RPMI8226 (cell line): ENCODE measurements at places on chromosomes 3 and 15.

GRCh38 chr3:42600958-42601675 lies 631 bp downstream of the NKTR start:
- DNase-seq: peak; percentile 76

- no peak for DNase-seq
Measured at GRCh38 chr15:46151786-46152185, 517.0 kb downstream of the SQOR start.

- DNase-seq: peak; percentile 97
Measured at GRCh38 chr3:50358911-50359759, at the start of gene TMEM115. TSS of gene TMEM115 (minus strand) at chr3:50359521. CDS start at chr3:50359063, 458 bp downstream.

GRCh38 chr15:101115393-101115785 lies 136.5 kb downstream of the CHSY1 start:
- no peak for DNase-seq

- DNase-seq: peak; percentile 72
Measured at GRCh38 chr15:51647128-51647562, 24.6 kb upstream of the DMXL2 start.

DNA sequence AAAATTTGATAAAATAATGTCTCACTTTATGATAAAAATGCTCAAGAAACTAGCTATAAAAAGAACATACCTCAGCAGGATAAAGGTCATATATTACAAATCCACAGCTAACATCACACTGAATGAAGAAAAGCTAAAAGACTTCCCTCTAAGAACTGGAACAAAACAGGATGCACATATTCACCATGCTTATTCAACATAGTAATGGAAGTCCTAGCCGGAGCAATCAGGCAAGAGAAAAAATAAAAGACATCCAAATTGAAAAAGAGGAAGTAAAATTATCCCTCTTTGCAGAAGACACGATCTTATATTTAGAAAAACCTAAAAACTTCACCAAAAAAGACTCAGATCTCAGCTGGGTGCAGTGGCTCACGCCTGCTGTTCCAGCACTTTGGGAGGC lies 34.0 kb downstream of the SENP7 start:
- DNase-seq: no peak

DNA sequence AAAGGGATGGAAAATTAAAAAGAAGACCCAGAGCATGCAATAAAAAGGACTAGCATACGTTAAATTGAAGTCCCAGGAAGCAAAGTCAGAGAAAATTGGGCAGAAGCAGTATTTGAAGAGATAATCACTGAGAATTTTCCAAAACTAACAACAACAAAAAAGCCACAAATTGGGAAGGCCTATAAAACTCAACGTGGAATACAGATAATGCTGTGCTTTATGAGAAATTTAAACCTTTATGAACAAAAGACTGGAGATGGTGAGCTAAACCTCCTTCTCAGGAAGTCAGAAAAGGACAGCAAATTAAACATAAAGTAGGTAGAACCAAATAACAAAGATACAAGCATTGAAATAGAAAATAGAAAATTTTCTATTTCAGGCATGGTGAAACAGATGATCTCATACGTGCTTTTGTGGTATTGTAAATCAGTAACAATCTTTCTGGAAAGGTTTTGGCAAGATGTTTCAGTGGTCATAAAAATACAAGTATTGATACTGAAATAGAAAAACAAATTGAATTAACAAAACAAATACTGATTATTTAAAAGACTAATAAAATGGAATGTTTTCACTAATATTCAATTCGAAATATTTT lies 55.6 kb downstream of the LYSMD4 start:
- no peak for DNase-seq

DNA sequence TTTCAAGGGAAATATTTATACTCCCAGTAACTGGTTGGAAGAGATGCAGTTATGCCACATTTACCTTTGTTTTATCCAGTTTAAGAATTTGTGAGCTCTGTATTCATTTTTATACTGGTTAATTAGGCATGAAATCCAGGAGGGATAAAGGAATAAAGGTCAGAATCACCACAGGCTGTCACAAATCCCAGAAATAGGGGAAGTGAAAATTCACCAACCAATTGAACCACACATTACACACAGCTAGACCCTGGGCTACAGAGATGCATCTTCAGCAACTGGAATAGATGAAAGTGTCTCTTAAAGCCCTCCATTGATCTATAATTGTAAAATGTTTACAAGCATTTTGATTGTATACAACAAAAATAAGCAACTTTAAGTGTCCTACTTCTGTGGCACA lies 18.5 kb downstream of the SERPINI1 start:
- DNase-seq: peak; percentile 17

GRCh38 chr15:32763295-32763694 lies 45.5 kb downstream of the GREM1 start:
- peak; percentile 3 for DNase-seq

DNA sequence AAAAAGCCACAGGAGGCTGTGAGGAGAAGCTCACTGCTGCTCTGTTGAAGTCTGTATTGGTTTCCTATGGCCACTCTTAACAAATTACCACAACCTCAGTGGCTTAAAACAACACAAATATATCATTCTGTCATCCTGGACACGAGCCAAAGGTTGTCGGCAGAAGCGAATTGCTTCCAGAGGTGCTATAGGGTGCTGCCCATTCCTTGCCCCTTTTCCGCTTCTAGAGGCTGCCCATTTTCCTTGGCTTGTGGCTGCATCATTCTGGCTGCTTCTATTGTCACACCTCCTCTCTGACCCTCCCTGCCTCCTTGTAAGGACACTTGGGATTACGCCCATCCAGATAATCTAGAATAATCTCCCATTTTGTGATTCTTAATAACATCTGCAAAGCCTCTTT lies 6.4 kb upstream of the SACM1L start:
- no peak for DNase-seq

DNA sequence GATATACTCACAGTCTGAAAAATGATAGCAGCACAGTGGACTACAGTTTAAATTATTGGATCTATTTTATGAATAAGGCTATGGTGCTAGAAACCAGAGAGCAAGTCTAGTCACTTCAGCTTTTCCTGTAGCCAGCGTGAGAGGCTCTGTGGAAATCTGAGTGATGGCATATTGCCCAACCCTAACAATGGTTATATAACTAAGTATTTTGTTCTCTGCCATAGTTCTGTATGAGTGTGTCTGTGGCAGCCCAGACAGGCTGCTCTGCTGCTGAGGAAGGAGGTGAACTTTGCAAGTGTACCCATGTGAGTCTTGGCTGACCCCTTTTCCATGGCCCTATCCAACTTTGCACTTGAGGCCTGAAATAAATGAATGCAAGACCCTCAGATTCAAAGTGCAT lies 105.7 kb downstream of the LRTM1 start:
- no peak for DNase-seq

- peak; percentile 66 for DNase-seq
Measured at GRCh38 chr3:193788189-193788991, 195.4 kb downstream of the OPA1 start.

- no peak for DNase-seq
Measured at GRCh38 chr3:86792316-86792715, 198.6 kb downstream of the VGLL3 start.

- DNase-seq: peak; percentile 32
Measured at GRCh38 chr3:43288366-43288765, 2.0 kb downstream of the SNRK start.

- no peak for DNase-seq
Measured at GRCh38 chr15:71634820-71635560, 175.4 kb upstream of the NR2E3 start.

- DNase-seq: peak; percentile 36
Measured at GRCh38 chr3:62201438-62202035, 171.8 kb downstream of the FEZF2 start.

DNA sequence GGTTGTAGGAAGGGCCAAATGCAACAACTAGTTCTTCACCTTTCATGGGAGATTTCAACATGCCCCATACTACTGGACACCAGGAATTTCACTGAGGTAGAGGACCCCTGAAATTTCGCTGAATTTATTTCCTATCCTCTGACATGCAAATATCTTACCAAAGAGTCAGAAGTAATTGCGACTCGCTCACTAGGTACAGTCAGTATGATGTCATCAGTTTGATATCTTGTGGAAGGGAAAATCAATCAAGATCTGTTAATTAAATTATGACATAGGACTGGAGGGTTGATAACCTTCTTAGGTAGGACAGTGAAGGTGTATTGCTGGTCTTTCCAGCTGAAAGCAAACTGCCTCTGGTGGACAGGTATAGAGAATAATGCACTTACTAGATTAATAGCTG lies 74.9 kb upstream of the TNIK start:
- DNase-seq: no peak

DNA sequence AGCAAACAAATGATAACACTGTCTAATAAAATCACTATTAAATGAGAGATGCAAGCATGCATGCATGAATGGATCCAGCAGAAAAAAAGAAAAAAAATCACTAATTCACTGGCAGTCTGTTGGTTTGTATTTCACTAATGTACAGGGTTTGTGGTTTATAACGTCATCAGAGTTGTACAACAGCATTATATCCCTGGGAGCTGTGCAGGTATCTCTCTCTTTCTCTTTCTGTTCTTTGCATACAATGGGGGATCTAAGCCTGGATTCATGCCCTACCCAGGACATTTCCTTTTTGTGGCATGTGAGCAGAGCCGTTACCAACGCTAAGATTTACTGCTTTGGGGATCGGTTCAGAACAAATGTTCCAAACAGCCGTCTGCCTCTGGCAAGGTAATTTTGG lies 229.5 kb downstream of the SOX2 start:
- DNase-seq: peak; percentile 16

DNA sequence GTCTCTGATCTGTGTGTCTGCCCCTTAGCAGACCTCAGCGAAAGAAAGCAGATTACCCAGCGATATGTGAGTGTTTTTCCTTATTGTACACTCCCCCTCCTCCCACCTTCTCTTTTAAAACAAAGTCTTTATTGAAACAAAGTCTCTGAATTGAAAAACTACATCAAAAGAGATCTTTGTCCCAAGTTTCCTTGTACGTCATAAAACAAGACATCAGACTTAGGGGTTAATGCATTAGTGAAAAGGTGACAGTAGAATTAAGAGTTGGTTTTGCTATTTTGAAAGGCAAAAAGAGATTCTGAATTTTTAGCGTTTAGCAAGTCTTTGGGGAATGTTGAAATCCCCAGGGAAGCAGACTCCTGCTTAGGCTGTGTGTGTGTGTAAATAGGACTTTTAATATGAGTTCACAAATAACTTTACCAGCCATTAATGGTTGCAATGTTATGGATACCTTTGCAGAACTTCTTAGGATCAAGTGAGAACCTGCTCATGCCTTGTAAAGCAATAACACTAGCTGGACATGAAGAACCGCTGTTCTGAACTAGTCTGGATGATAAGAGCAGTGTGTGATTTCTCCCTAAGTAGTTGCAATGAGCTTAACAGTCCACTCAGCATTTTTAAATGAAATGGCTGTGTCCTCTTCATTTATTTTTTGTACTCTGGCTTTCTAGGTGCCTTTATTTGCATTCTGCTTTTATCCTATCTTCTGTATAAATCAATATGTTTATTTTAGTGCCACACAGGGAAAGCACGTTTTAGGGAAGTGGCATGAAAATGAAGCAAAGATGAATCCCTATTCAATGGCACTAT lies 136.6 kb downstream of the MCTP2 start:
- DNase-seq: no peak

GRCh38 chr3:148938936-148939335 lies 52.4 kb upstream of the GYG1 start:
- DNase-seq: no peak

GRCh38 chr3:126990024-126990700 lies 7.2 kb downstream of the PLXNA1 start:
- no peak for DNase-seq

DNA sequence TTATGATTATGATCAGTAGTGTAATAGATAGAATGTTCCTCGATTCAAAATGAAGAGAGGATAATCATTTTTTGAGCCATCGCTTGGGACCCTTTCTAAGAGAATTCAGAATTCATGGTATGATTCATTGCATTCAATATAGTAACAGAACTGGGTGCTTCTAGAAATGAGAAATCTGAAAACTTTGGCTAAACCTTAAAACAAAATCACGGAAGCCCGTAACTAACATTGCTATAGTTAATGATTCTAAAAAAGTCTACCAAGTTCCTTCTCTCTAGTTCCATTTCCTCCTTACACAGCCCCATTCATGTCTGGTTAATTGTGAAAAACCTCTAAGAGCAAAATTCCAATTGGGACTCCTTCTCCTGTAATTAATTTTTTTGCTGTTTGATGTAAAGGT lies 217.1 kb downstream of the GBE1 start:
- no peak for DNase-seq

- DNase-seq: no peak
Measured at GRCh38 chr15:93980261-93980911, 251.0 kb upstream of the MCTP2 start.

DNA sequence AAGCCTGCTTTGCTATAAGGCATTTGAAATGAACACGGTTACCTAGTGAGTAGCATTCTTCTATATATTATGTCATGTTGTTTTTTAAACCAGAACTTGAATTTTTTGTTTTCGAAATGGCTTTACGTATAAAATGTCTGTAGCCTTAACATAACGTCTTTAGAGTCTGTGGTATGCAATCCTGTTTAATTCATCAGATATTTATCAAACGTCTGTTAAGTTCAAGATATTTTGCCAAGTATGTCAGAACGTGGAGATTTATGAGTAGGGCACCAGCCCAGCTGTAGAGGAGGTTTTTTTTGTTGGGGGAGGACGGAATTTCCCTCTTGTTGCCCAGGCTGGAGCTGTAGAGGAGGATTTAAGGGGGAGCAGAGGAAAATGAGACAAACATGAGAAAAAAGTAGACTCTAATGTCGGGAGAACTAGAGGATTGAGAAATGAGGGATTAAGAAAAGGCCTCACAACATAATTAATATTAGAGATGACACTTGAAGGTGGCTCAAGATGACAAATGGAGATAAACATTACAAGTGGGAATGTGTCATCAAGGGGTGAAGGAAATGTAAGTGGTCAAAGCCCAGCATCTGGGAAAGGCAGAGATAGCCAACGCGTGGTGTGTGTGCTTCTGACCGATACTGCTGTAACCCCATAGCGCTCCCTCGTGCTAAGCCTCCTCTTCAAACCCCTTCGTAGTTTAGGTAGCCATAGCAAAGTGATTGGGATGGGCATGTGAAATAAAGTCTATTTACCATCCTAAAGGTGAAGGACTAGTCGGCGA lies 154.0 kb upstream of the GOLGA6L4 start:
- no peak for DNase-seq

GRCh38 chr3:41640076-41640475 lies 321.8 kb downstream of the ULK4 start:
- no peak for DNase-seq

DNA sequence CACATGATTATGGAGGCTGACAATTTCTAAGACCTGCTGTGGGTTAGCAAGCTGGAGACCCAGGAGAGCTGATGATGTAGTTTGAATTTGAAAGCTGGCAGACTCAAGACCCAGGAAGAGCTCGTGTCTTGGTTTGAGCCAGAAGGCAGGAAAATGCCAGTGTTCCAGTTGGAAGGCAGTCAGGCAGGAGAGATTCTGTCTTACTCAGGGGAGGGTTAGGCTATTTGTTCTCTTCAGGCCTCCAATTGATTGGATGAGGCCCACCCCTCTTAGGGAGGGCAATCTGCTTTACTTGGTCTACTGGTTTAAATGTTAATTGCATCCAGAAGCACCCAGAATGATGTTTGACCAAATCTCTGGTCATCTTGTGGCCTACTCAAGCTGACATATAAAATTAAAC lies 40.4 kb upstream of the IGF2BP2 start:
- DNase-seq: no peak
